ENCODE measurements at places on chromosomes 4 and X. TPM values are rescaled to one million over a fixed set of nuclear protein-coding genes. Genes with fewer than 3 reads are reported as not detected.

DNA sequence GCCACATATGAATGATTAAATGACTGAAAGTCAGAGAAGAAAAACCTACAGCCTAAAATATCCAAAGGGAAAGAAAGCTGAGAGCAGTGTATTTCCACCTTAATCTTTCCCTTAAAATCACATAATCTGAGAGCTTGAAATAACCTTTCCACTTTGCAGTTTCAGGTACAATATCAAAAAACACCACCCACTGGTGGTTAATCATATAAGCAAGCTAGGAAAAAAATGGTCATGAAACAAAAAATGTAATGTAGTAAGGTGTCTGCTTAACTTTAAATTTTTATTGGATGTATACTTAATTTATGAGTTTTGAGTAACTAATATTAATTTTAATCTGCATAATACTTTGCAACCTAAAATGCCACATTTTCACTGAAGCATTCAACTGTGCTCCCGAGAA, 3.2 kb downstream of the PRDM5 start:
- peak; percentile 5 for DNase-seq

Gene HHIP
- total RNA-seq, result 5.8 TPM

Gene MAP3K15
- total RNA-seq, result not detected

DNA sequence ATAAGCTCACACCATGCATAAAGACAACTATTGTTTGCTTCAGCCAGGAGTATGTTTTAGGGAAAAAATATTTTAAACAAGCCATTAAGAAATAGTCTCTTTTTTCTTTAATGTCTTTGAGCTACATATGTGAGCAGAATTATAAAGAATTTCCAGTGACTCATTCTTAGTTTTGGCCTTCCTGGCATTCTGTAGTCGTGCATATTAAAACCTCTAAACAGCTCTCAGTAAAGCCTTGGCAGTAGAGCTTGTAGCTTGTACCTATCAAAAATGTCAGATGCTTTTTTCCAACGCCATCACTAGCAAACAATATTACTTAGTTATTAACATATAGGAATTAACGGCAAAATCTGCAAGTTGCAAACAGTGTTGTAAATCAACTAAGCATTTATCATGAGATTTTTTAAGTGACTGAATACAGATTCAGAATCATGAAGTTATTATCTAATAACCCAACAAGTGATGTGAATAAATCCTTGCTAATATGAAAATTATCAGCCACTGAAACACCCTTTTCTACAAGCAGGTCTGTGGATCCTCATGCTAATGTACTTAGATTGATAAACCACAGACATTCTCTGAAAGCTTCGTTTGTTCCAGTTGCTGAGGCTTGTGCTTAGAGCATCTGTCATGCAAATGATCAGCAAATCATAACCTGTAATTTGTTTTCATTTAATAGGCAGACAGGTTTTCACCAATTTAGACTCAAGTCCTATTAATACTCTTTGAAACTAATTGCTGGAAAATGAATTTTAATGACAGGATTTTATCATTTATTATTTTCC, 412.0 kb upstream of the ATOH1 start:
- DNase-seq, result peak; percentile 67

Gene PABPC1L2A
- total RNA-seq, result not detected
